HuH-7 (cell line): ENCODE measurements at places on chromosomes 13 and 19.

DNA sequence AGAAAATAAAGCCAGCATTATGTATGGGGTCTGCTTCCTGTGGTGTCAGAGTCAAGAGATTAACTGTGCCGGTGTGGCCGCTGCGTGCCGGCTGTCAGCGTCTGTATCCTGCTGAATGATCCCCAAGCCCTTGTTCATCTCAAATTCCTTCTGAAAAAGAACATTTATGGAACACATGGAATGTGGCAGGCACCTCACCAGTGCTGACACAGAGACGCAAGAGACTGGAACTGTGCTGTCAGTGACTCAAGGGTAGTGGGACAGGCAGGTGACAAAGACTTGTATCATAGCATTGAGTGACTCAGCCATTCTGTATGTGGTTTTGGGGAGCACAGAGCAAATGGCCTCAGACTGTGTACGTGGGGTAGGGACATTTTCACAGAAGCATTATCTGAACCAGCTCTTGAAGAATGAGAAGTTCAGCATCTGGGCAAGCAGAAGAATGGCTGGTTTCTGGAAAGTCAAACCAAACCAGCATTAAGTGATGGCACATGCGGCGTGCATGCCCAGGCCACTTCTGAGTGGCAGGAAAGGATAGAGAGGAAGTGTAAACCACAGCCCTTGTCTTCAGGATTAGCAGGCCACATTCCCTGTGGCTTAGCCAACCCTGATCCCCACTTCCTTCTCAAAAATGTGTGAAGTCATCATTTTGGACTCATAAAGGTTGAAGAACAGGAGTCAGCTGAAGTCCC lies 54.0 kb upstream of the IRS2 start:
- DNase-seq: no peak

DNA sequence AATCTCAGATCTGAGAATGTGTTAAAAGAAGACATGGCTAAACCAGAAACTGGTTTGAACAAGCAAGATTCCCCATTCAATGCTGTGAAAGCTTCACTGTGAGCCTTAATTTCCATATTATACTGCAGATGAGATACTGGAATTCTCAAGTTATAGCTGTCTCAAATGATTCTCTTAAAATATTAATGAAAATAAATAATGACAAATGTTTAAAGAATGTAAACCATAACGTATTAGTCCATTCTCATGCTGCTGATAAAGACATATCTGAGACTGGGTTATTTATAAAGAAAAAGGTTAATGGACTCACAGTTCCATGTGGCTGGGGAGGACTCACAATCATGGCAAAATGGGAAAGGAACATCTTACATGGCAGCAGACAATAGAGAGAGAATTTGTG lies 667.8 kb downstream of the SLITRK1 start:
- DNase-seq: no peak

DNA sequence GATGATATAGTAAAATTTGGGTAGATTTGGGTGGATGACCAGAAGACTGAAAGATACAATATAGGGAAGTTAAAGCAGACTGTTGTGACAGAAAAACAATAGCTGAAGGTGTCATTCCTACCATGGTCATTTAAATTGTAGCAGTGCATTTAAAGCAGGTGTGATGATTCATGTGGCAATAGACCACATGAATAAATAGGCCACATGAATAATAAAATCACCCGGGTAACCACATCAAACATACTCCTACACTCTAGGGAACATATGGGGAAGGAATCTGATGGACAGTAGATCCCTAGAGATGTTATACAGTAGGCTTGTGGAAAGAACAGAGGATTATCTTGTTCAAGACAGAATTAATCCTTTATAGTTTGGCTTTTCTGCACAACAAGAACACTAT lies 392.6 kb downstream of the SLITRK5 start:
- DNase-seq: no peak

- no peak for DNase-seq
Observed at GRCh38 chr19:3537101-3537437, 1.9 kb upstream of the TEKTIP1 start.

DNA sequence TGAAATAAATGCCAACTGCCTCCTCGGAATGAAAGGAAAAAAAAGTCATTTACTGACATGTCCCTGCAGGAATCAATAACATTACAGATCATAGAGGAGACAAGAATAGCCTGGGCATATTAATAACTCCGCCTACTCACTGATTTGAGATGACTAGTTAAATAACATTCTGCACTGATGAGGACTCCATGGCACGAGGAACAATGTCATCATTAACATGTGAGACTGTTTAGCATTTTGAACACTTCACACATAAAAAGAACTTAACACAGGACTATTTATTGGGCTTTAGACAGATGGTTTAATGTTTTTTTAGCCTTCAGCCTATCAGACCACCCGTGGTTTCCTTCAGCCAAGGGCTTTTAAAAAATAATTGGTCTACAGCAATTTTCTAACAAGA lies 170.1 kb downstream of the OLFM4 start:
- no peak for DNase-seq
